Activated CD4-positive, alpha-beta T cell treated with anti-CD3 and anti-CD28 coated beads, Interleukin-2, amount 50 U/mL, for 24 hours (primary cell): ENCODE measurements at places on chromosomes 3 and 15.

DNA sequence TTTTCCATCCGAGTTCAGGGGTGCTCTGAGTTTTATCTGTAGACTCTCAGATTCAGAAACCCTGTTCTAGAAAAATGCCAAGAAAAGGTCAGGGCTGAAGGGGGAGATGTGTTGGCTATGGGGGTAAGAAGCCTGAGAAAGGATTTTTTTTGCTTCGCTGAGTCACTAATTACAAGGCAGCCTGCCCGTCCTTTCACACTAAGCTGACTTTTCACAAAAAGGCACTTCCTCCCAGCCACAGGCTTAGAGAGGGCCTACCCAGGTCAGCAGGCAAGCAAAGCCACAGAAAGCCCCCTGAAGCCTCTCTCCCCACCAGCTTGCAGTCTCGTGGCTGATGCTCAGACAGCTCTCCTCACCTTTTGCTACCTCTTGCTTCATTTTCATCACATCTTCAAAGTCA lies 192.6 kb upstream of the PRICKLE2 start:
- no peak for DNase-seq

DNA sequence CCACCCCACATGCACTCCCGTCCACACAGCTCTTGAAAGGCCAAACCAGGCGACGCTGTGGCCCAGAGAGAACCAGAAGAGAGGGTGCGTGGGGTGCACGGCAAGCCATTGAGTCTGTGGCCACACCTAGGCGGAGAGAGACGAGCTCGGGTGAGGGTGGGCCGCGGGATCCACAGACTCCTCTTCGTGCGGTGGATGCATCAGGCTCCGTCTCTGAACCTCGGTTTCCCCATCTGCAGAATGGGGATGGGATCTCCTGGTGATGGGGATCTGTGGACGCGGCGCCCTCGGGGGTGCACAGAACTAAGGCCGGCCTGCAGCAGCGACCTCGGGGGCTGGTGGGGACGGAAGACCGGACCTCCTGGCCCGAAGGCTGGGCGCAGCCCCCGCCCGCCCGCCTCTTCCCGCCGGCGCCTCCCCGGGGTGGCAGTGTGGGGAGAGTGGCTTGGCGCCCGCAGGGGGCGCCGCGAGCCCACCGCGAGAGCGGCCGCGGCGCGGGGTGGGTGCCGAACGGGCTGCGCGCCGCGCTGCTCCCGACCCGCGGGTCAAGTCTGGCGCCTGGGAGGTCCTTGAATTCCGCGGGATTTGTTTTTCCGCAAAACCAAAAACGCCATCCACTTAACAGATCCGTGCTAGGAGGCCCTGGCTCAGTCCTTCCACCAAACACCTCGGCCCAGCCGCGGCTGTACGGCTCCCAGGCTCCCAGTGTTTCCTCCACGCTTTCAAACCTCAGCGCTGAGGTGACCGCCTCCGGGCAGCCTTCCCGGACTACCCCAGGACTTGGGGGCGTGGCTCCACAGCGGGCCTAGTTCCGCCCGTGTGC lies 13.2 kb upstream of the ADPGK start:
- DNase-seq, result no peak

- no peak for DNase-seq
Measured at GRCh38 chr3:66107855-66108254, 69.1 kb upstream of the MAGI1 start.

DNA sequence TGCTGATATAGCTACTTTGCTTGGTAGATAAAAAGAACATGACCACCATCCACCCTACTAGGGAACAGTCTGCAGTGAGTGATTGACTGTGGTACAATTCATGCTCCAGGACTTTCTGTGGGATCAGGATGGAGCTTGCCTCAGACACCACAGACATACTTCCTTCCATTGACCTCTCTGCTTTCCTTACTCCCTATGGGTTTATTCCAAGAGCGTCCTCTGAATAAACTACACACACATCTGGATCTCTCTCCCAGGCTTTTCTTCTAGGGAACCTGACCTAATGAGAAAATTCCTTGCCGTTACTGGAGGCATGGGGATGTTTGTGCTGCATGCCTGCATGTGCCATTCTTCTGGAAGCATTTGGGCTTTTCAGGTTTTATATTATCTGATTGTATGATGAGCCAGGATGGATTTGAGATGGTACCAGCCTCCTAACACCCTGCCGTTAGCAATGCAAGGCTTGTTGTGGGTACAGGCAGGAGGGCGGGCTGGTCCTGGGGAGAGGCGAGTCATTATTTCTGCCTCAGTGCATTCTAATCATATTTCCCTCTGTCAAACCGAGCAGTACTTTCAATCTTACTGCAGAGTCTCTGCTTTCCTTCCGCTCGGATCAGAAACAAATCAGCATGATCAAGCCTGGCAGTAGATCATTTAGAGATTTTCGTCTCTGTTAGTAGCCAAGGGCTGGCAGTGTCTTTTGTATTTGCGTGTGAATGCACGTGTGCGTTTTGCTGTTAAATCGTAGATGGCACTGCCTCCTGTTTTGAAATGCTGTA lies 279.2 kb downstream of the PDCD6IP start:
- no peak for DNase-seq

DNA sequence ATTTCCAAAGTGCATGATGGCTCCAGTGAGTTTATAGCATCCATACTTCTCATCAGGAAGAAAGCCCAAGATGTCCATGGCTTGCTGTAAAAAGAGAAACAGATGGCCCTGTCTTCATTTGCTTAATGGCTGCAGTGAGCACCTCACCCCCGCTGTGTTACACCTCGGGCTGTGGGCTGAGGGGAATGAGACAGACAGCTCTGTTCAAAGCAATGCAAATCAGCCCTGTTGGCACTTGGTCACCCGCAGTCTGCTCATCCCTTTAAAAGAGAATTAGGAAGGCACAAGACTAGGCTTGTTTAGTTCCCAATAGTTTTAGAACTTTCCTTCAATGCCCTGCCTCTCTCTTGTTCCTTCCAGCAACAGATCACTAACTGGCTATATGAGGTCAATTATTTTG lies 25.2 kb downstream of the MYH15 start:
- no peak for DNase-seq

GRCh38 chr3:105456017-105456416 lies 89.3 kb downstream of the ALCAM start:
- no peak for DNase-seq

GRCh38 chr15:63481105-63481810 lies 23.1 kb upstream of the USP3 start:
- DNase-seq, result no peak

DNA sequence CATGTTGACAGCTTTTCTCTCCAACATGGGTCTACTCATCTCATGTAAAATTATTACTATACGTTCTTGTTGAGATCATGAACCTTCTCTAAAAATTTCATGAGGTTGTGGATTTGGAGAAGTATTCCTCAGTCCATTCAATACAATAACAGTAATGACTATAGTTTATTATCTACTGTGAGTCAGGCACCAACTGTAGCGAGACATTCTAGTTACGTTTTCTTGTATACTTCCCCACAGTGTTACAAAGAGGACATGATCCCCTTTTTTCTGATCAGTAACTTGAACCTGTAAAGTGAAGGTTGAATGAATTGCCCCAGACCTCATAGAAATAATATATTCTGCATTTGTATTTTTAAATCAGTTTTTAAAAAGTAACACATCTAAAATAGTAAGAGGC lies 76.4 kb downstream of the AKAP13 start:
- DNase-seq, result no peak

DNA sequence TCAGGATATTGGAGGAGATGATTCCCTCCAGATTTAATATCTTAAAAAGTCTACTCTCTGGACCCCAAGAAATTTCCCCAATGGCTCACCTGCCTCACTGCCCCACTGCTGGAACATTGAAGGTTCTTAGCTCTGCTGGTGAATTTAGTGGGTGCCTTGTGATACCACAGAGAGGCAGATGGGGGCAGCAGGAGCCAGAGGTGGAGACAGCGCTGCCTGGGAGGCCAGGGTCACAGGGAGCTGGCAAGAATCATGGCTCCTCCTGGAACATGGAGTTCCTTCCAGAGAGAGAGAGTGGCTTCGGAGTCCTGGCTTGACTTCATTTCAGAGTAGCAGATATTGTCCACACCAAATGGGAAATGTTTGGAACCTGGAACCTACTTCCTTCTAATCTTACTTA lies 263.5 kb upstream of the CFAP20DC start:
- DNase-seq, result peak; percentile 16

GRCh38 chr3:173976281-173976680 lies 578.7 kb downstream of the NLGN1 start:
- no peak for DNase-seq

- DNase-seq, result no peak
Measured at GRCh38 chr15:38724827-38725226, 160.2 kb upstream of the RASGRP1 start.

DNA sequence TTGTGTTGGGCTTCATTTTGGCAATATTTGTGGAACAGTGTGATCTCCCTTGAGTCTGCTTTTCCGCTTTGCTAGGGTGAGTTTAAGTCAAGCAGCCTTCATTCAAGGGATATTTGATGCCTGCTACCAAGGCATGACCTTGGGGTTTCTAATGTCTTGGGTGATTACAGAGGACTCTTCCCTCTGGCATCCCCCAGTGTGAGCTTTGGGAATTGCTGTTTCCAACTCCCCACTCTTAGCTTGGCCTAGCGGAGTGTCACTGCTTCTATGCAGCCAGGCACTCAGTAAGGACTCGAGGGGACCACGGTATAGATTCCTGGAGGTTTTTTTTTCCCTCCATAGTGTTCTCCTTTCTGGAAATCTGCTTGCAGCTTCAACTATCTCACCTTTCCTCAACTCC lies 21.1 kb downstream of the GCNT3 start:
- DNase-seq, result no peak

- no peak for DNase-seq
Measured at GRCh38 chr15:95604634-95605036, 725.9 kb upstream of the NR2F2 start.

GRCh38 chr3:16897254-16897926 lies 12.6 kb downstream of the PLCL2 start:
- no peak for DNase-seq

GRCh38 chr3:15450438-15451215 lies 23.2 kb downstream of the EAF1 start:
- DNase-seq, result no peak

GRCh38 chr3:98263944-98264343 lies at the start of gene OR5H6:
OR5H6 (plus strand) TSS chr3:98264244; CDS start chr3:98264333, 89 bp downstream.
- no peak for DNase-seq

DNA sequence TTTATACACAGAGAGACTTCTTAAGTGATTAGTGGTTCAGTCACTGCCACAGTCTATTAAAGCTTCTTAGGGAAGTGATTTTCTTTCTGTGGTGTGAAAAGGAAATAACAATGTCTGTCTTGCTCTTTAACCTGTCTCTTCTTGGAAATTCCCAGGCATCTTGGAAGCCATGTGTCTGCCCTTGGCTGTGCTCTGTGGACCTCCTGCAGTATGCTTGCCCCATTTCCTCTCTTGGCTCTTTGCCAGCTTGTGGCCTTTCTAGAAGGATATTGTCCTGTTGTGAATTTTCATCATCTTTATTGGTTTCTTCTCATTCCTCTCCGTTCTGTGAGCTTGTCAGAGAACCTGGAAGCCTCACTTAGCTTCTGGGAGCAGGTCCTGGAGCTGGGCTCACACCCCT lies 338.4 kb upstream of the C2CD4B start:
- no peak for DNase-seq

DNA sequence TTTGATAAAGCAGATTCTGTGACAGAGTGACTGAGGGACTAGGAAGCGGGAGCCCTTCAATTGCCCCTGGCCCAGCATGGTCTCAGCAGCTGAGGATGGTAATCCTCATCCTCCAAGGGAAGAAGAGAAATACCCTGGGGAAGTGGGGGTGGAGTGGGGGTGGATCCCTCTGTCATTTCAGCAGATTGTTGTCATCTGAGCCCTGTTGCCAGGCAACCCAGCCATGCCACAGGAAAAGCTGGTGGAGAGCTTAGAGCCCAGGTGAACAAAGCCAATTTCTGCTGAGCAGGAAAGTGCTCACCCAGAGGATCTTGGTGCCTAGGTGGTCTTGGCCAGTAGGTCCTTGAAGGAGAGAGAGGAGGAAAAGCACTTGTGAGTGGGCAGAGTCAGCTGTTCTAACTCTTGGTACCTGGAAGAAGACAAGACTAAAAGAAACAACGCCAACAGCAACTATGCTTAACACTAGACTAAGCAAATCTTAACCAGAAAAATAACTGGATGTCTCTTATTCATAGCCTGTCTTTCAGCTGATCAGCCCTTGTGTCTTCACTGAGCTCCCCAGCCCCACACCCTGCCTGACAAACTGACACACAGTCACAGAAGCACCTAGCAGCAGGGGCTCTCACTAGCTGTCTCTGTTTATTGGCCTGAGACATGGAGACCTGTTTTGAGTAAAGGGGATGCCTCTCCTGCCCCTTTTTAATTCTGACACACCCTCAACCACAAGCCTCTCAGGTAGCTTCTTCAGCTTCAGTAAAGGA lies 40.1 kb upstream of the DCLK3 start:
- no peak for DNase-seq

DNA sequence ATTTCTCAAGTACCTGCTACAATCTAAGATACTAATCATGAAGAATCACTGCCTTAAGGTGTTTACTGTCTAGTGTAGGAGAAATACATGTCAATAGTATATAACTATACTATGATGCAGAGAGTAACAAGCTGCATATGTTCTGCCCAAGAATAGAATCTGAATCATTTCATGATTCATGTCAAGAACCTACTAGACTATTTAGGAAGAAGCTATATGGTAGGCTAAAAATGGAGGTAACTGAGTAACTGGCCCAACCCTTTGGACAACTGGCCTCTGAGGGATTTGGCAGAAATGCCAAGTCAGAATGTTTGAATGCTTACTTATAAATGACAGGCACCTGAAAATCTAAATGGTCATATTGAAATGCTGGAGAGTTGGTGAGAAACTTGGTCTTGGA lies 59.9 kb upstream of the DGKG start:
- DNase-seq, result no peak

DNA sequence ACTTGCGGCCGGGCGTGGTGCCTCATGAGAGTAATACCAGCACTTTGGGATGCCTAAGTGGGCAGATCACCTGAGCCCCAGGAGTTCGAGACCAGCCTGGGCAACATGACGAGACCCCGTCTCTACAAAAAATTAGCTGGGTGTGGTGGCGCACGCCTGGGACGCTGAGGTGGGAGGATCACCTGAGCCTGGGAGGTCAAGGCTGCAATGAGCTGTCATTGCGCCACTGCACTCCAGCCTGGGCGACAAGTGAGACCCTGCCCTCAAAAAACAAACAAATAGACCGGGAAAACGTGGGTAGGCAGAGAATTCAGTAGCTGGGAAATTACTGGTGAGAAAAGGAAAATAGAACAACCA lies 667 bp downstream of the UMPS start:
- no peak for DNase-seq

DNA sequence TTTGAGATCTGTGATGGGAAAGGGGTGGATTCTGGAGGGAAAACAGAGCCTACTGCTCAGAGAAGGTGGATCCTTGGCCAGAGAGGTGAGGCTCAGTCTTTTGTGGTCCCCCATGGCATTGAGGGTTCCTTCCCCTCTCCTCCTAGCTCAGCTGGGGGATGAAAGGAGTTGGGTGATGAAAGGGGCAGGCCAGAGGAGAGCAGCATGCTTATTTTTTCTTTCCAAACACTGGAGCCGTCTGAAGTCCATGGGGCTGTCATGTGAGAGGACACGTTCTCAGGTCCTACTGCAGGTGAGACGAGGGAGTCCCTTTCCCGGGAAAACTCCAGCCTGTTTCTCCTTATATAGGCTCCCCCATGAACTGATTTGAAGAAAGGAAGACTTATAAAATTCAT lies 71.4 kb downstream of the SCN5A start:
- DNase-seq, result no peak
